ENCODE measurements at places on chromosomes 13 and 19. TPM values are rescaled to one million over a fixed set of nuclear protein-coding genes. Genes with fewer than 3 reads are reported as not detected.

GRCh38 chr13:52001120-52001731, 10.0 kb downstream of the ATP7B start:
- no peak overlapping the region for H3K4me3 ChIP-seq
- H3K4me1 ChIP-seq, result no peaks in the 10 kb centered on the region
- no peak overlapping the region for H3K27ac ChIP-seq
- H3K27me3 ChIP-seq, result peaks cover 23% of the 10 kb centered on the region
- H3K36me3 ChIP-seq, result no peaks in the 10 kb centered on the region

The TNFSF13B gene
- total RNA-seq, result 12.0 TPM

GRCh38 chr13:106883976-106884375, 316.0 kb upstream of the ARGLU1 start:
- no peak overlapping the region for H3K4me3 ChIP-seq
- H3K27me3 ChIP-seq, result no peaks in the 10 kb centered on the region
- no peak overlapping the region for H3K27ac ChIP-seq
- DNase-seq, result no peak

The ZNF534 gene
- not detected for total RNA-seq

- H3K4me3 ChIP-seq, result no peak overlapping the region
- peaks cover 44% of the 10 kb centered on the region for H3K4me1 ChIP-seq
- H3K36me3 ChIP-seq, result no peaks in the 10 kb centered on the region
Measured at GRCh38 chr13:99004978-99005377, 27.1 kb upstream of the DOCK9 start.

DNA sequence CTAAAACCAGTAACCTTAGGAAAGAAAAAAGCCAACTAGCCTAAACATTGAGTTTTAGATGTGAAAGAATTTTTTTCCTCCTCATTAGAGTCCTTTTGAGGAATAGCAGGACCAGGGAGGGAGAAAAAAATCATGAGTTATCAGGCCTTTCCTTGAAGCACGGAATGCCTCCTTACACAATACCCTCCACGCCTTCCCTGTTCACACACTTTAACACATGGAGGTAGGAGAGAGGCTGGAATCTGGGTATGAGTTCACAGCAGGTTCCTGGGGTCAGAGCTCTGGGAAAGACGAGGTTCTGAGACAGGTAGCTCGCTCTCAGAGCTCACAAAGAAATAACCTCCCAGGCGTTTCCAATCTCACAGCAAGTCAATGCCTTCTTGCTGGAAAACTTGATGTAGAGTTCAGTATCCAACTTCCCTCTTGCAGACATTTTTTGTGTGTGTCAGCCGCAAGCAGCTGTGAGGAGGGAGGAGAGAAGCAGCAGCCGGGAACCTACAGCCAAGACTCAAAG, 716 bp downstream of the ZNF573 start:
- H3K4me3 ChIP-seq, result peak overlapping the region; percentile 88
- DNase-seq, result no peak
- no peaks in the 10 kb centered on the region for H3K27me3 ChIP-seq
- H3K4me1 ChIP-seq, result peaks cover 15% of the 10 kb centered on the region

The ZNF708 gene
- 16.7 TPM for total RNA-seq

GRCh38 chr19:47427241-47428176, 8.2 kb upstream of the MEIS3 start:
- H3K4me1 ChIP-seq, result peaks cover 20% of the 10 kb centered on the region
- no peak overlapping the region for H3K27ac ChIP-seq
- peak; percentile 78 for DNase-seq
- peaks cover 39% of the 10 kb centered on the region for H3K27me3 ChIP-seq
- H3K36me3 ChIP-seq, result no peaks in the 10 kb centered on the region

DNA sequence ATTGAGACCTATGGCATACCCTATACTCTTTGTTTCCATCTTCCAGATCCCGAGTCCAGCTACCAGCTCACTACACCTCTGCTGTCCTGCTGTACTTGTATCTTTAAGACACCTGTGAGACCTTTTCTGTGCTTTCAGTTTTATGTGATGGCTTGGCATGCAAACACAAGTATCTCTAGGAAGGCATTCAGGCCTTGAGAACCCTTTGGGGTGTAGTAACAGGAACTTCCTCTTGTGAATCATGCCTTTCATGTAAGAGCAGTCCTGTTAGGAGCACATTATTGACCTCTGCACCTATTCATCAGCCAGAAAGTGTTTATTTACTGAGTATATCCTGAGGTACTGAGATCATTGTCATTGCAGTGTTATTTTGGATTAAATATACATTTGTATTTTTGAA, 87.0 kb upstream of the HTR2A start:
- peaks cover 4% of the 10 kb centered on the region for H3K4me1 ChIP-seq
- DNase-seq, result no peak
- H3K36me3 ChIP-seq, result no peaks in the 10 kb centered on the region

- no peak overlapping the region for H3K4me3 ChIP-seq
- H3K4me1 ChIP-seq, result no peaks in the 10 kb centered on the region
Measured at GRCh38 chr13:50676602-50677001, 166.9 kb downstream of the DLEU7 start.

- no peak overlapping the region for H3K27ac ChIP-seq
- H3K27me3 ChIP-seq, result peaks cover 49% of the 10 kb centered on the region
- no peaks in the 10 kb centered on the region for H3K36me3 ChIP-seq
- no peak for DNase-seq
Measured at GRCh38 chr13:110312339-110313031, 5.4 kb downstream of the COL4A2 start.

GRCh38 chr19:50414864-50415660, 3.7 kb upstream of the SPIB start:
- DNase-seq, result peak; percentile 74
- H3K4me1 ChIP-seq, result peaks cover 10% of the 10 kb centered on the region
- H3K27me3 ChIP-seq, result peaks cover 7% of the 10 kb centered on the region
- H3K4me3 ChIP-seq, result no peak overlapping the region
- H3K27ac ChIP-seq, result no peak overlapping the region

DNA sequence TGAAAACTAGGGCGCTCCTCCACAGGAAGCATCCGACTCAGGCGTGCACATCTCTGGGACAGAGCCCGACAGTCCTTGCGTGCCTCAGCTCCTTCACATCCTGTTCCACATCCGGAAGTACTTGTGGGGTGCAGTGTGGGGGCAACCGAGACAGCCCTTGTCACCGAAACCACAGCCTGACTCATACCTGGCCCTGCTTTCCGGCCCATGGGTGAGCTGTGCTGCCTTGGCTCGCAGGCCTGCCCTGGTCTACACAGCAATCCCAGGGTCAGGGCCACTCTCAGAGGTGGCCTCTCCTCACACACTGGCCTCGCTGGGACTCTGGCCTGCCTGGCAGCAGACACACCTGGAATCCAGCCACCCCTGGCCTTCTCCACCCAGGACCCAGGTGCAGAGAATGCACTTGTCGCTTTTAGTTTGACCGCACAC, 100.4 kb downstream of the STK24 start:
- H3K36me3 ChIP-seq, result peaks cover 70% of the 10 kb centered on the region
- peak; percentile 94 for DNase-seq
- no peaks in the 10 kb centered on the region for H3K27me3 ChIP-seq
- H3K4me3 ChIP-seq, result peak overlapping the region; percentile 49
- H3K4me1 ChIP-seq, result peaks cover 81% of the 10 kb centered on the region
- peak overlapping the region; percentile 83 for H3K27ac ChIP-seq

The LILRB1 gene
- total RNA-seq, result 0.38 TPM

The CCNA1 gene
- 3.5 TPM for total RNA-seq

DNA sequence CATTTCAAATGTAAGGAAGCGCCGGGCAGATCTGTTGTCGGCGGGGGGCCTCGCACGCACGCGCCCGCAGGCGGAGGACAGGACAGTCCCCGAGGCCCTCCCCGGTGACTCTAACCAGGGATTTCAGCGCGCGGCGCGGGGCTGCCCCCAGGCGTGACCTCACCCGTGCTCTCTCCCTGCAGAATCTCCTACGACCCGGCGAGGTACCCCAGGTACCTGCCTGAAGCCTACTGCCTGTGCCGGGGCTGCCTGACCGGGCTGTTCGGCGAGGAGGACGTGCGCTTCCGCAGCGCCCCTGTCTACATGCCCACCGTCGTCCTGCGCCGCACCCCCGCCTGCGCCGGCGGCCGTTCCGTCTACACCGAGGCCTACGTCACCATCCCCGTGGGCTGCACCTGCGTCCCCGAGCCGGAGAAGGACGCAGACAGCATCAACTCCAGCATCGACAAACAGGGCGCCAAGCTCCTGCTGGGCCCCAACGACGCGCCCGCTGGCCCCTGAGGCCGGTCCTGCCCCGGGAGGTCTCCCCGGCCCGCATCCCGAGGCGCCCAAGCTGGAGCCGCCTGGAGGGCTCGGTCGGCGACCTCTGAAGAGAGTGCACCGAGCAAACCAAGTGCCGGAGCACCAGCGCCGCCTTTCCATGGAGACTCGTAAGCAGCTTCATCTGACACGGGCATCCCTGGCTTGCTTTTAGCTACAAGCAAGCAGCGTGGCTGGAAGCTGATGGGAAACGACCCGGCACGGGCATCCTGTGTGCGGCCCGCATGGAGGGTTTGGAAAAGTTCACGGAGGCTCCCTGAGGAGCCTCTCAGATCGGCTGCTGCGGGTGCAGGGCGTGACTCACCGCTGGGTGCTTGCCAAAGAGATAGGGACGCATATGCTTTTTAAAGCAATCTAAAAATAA, 18.2 kb downstream of the IL17D start:
- no peak overlapping the region for H3K27ac ChIP-seq
- DNase-seq, result no peak
- no peaks in the 10 kb centered on the region for H3K36me3 ChIP-seq
- H3K4me3 ChIP-seq, result no peak overlapping the region

The KLF12 gene
- total RNA-seq, result 33.5 TPM

The URAD gene
- not detected for total RNA-seq

GRCh38 chr13:62280590-62280989, 864.9 kb upstream of the PCDH20 start:
- DNase-seq, result no peak
- H3K36me3 ChIP-seq, result no peaks in the 10 kb centered on the region

- H3K27me3 ChIP-seq, result no peaks in the 10 kb centered on the region
- peaks cover 42% of the 10 kb centered on the region for H3K36me3 ChIP-seq
- no peak overlapping the region for H3K4me3 ChIP-seq
- no peak for DNase-seq
Measured at GRCh38 chr13:19658831-19659230, 25.4 kb downstream of the MPHOSPH8 start.

DNA sequence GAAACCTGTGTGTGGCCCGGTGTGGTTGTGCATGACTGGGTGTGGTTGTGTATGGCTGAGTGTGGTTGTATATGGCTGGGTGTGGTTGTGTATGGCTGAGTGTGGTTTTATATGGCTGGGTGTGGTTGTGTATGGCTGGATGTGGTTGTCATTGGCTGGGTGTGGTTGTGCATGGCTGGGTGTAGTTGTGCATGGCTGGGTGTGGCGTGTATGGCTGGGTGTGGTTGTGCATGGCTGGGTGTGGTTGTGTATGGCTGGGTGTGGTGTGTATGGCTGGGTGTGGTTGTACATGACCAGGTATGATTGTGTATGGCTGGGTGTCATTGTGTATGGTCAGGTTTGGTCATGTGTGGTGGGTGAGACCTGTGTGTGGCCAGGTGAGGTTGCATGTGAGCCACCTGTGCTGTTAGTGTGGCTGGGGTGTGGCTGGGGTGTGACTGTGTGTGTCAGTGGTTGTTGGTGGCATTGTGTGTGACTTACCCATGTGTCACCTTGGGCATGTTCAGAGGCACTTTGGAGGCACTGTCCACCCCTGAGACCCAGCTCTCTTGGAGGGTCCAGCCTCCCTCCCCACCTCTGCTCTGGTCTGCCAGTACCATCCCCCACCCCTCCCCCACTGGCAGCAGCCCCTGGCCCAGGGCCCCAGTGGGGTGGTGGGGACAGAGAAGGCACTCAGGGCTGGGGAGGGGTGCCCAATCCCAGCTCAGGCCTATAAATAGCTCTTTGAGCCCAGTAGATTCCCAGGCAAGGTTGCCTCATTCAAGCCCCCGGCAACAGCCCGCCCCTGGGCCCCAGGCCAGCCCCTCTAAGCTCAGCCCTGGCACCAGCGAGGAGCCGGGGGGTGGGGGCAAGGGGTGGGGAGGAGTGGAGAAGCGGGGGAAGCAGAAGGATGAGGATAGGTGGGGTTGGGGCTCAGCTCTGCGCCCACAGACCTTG, 3.9 kb upstream of the NCAN start:
- DNase-seq, result peak; percentile 21
- H3K36me3 ChIP-seq, result peaks cover 13% of the 10 kb centered on the region

- no peak overlapping the region for H3K4me3 ChIP-seq
- H3K27me3 ChIP-seq, result peaks cover 3% of the 10 kb centered on the region
- no peak overlapping the region for H3K27ac ChIP-seq
- H3K4me1 ChIP-seq, result no peaks in the 10 kb centered on the region
Measured at GRCh38 chr19:44598880-44599279, 14.5 kb upstream of the IGSF23 start.

- H3K27me3 ChIP-seq, result no peaks in the 10 kb centered on the region
- no peaks in the 10 kb centered on the region for H3K36me3 ChIP-seq
- H3K27ac ChIP-seq, result no peak overlapping the region
Measured at GRCh38 chr13:80444240-80445015, 103.5 kb upstream of the SPRY2 start.

DNA sequence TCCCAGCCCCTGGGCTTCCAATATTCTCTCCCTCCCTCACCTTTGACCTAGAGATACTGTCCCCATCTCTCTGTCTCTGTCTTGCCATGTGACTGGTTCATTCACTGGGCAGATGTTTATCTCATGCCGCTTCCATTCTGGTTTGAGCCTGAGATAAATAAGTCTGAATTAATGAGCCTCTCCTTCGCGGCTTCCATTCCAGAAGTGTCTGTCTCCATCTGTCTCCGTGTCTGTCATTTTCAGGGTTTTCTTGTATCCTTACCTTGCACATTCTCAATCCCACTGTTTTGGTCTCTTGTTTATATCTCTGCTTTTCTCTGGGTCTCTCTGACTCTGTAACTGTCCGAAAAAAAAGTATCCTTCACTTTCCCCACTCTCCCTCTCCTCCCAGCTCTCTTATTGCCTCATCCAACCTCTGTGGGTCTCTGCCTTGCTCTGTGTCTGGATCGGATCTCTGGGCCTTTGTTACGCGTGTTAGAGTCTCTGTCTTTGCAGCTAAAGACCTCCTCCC, 4.3 kb downstream of the SPHK2 start:
- H3K27ac ChIP-seq, result peak overlapping the region; percentile 86
- DNase-seq, result no peak
- peaks cover 53% of the 10 kb centered on the region for H3K4me1 ChIP-seq
- H3K36me3 ChIP-seq, result peaks cover 31% of the 10 kb centered on the region
- H3K27me3 ChIP-seq, result no peaks in the 10 kb centered on the region

The ZNF569 gene
- 7.6 TPM for total RNA-seq

The LHB gene
- total RNA-seq, result 0.63 TPM

DNA sequence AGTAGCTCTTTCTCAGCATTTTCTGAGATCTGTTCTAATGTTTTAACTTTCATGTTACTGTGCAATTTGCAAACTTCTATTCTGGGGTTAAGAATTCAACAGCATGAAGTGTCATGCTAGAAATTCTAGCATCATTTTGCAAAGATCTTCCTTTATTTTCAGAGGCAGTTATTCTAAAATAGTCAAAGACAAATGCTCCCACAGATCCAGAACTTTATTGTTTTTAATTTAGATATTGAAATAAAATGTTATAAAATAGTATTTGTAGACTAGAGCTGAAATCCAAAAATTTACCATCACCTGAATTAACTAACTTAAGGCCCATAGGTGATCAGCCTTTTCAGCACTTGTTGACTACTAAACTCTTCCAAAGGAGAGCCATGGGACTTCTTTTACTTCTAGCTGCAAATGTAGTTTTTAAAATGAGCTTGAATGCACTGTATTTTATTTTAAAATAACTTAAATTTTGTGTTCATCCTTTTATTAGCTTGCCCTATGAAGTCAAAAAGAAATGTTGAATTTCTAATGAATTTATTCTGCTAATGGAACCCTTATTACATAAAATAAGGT, 3.2 kb downstream of the MAB21L1 start:
- H3K27me3 ChIP-seq, result peaks cover 63% of the 10 kb centered on the region
- H3K4me1 ChIP-seq, result peaks cover 20% of the 10 kb centered on the region
- H3K27ac ChIP-seq, result no peak overlapping the region
- H3K36me3 ChIP-seq, result peaks cover 13% of the 10 kb centered on the region
- no peak for DNase-seq

The ARGLU1 gene
- 113 TPM for total RNA-seq

Data from activated CD4-positive, alpha-beta memory T cell treated with anti-CD3 and anti-CD28 coated beads, Interleukin-2, amount 10 ng/mL, durations not matched to agents 7 days and 5 days (primary cell).